ENCODE measurements at places on chromosomes 5 and 9.

DNA sequence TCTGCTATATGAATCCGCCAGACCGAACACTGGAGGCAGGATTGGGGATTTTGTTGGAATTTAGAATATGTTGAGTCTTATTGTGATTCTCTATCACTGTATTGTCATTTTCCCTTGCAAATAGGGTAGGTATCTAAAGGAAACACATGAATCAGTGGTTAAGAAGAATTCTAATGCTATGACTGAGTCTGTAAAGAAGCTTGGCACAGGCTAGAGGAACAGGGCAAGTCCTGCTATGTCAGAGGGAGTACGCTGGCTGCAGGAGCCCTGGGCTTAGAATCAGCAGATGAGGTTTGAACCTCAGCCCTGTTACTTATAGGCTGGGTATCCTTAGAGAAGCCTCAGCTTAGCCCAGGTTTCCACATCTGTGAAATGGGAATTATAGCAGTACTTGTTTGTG, 198.1 kb downstream of the NR3C1 start:
- no peak for DNase-seq

DNA sequence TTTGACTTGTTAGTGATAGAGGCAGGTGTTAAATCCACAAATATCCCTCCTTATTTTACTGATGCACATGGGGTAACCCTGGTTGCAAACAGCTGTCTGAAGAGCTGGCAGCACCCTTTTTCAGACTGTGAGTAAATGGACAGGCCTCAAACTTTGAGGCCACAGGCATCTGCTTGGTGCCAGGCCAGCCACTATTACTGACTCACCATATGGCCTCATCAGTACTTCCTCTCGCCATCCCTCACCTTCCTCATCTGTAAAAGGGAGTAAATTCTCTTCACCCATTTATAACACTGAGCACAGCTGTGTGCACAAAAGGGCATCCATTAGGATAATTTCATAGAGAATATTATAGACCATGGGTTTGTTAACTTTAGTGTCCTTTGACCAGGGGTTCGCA, 11.9 kb upstream of the TNIP1 start:
- DNase-seq, result no peak

DNA sequence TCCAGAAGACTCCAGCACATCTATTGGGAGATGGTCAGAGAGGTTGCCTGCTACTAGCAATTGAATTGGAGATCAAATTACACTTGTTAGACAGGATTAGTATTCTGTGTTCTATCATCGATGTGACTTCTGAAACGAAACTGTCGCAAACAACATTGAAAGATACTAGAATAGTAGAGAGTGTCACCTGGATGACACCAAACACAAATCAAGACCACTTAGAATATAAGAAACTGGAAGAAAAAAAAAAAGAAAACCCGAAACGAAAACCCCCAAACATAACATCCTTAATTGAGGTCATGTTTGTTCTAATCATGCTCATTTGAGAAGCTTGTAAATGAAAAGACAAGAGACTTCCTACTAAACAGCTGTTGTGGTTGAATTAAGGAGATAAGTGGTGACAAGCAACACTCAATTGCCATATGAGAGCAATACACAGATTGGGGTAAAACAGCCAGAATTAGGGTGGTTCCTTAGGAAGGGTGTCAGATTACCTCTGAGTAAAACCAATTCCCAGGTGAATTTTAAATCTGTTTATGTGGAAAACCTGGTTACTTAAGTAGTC, 97.6 kb downstream of the BASP1 start:
- no peak for DNase-seq

GRCh38 chr9:134278286-134278685, 48.0 kb upstream of the RXRA start:
- no peak for DNase-seq

- DNase-seq, result no peak
Measured at GRCh38 chr9:114450833-114451706, 54.2 kb downstream of the WHRN start.

GRCh38 chr9:7313389-7313788, 486.2 kb downstream of the DMAC1 start:
- DNase-seq, result no peak

DNA sequence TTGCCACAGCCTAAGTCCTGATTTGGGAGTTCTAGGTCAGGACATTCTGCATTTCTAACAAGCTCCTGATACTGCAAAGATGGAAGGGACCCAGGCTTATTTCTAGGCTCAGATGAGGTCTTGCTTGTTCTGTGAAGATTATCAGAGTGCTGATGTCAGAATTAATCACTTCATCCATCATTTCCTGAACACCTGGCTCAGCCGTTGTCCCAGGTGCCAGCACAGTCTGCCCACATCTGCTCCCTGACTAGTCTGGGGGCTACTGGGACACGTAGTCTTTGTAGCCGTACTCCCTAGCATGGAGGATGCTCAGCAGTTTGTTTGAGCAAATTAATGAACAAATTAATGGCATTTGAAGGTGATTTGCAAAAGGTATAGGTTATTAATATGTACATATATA, 17.9 kb upstream of the SPINK4 start:
- no peak for DNase-seq

GRCh38 chr9:19231126-19231903, 822 bp downstream of the DENND4C start:
- DNase-seq, result no peak

- no peak for DNase-seq
Measured at GRCh38 chr5:91707521-91707841, 324.4 kb upstream of the ARRDC3 start.

DNA sequence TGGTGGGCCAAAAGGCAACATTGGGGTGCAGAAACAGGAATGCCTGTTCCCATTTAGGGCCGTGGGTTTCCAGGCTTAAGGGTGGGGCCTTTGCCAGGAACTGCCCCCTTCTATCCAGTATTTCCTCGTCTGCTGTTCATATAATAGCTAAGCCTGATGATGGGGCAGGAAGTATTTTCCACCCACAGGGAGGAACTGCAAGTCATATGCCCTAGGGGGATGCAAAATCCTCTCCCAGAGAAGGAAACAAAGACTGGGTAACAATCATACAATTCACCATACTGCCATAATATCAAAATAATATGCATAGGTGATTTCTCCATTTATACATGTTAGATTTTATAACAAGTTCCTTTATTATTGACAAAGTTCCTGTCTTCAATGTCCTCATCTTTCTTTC, 20.5 kb upstream of the RPS23 start:
- no peak for DNase-seq

GRCh38 chr5:179866241-179867078, 7.8 kb upstream of the MRNIP start:
- DNase-seq, result no peak

- DNase-seq, result no peak
Measured at GRCh38 chr5:81972492-81972783, 615 bp downstream of the ATG10 start.
